ENCODE measurements at places on chromosomes 4 and X. TPM values are rescaled to one million over a fixed set of nuclear protein-coding genes. Genes with fewer than 3 reads are reported as not detected.

PYURF gene
- polyA plus RNA-seq = 114 TPM

NDUFC1 gene
- 102 TPM for polyA plus RNA-seq

RGN gene
- 34.2 TPM for polyA plus RNA-seq

TRMT2B gene
- 11.5 TPM for polyA plus RNA-seq

ERCC6L gene
- polyA plus RNA-seq = 4.4 TPM

- DNase-seq = no peak
Measured at GRCh38 chr4:83486457-83487129, 1.7 kb upstream of the ABRAXAS1 start.

GRCh38 chr4:168421671-168422070 lies 58.6 kb downstream of the DDX60L start:
- no peak for DNase-seq

DNA sequence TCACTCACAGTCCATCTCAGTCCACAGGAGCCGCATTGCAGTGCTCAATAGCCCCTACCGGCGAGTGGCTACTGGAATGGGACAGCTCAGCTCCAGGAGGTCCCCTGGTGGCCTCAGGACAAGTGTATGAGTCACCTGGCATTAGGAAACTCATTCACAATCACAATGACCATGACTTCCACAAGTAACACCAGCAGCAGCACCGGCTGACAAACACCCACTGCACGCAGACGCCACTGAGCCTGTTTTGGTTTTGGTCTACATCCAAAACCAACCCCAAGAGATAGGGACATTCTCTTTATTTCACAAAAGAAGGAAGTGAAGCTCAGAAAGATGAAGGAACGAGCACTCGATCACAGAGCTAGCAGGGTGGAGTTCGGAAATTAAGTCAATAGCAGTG lies 8.1 kb downstream of the JAKMIP1 start:
- no peak for DNase-seq

DNA sequence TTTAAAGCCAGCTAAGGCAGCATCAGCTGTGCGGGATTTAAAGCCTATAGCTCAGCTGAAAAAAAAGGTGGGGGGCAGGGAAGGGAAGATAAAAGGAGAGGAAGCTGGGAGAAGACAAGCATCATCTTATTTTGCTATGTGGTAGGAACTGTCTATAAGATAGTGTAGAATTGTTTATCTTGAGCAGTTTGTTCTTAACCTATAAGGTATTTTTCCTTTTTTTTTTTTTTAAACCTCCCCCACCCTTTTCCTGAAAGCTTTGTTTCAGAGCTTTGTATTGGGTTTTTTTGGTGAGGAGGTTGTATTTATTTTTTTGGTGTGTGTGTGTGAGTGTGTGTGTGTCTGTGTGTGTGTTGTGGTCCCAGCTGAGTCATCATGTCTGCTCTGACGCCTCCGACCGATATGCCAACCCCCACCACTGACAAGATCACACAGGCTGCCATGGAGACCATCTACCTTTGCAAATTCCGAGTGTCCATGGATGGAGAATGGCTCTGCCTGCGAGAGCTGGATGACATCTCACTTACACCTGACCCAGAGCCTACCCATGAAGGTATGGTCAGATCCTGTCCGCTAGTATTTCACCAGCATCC lies 531 bp downstream of the RUFY3 start:
- no peak for DNase-seq

- no peak for DNase-seq
Measured at GRCh38 chrX:48998391-48998790, 3.7 kb downstream of the GRIPAP1 start.

DNA sequence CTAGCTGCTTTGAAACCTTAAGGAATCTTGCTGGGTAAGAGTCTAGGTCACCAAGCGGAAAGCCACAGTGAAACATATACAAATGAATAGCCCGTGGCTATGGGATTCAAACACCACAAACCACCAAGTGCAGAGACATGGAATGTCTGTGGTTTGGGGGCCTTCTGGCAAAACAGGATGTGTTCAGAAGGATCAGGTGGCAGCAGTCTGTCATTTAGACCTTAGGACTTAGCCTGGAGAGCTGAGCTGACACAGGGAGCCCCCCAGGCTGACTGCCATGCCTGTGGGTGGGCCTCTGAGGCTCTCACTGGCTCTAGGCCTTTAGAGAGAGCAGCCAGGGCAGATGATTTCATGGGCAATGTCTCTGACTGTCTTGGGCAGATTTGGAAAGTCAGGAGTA lies 225.6 kb downstream of the FBXW7 start:
- DNase-seq = no peak

DNA sequence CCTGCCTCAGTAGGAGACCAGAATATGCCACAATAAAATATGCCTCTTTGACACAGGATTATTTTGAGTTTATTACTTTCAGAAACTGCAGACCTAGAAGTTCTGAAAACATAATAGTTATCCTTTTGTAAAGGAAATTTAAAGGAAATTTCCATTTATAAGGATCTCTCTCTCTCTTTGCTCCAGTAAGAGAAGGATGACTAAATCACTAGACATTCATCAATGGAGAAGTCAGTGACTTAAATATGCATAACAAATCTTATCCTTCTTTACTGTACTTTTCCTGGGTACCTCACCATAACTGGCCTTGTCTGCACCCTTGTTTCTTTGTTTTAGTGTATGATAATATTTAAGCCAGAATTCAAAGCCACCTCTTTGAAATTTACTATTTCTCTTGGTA lies 28.3 kb upstream of the OPHN1 start:
- DNase-seq = no peak

DNA sequence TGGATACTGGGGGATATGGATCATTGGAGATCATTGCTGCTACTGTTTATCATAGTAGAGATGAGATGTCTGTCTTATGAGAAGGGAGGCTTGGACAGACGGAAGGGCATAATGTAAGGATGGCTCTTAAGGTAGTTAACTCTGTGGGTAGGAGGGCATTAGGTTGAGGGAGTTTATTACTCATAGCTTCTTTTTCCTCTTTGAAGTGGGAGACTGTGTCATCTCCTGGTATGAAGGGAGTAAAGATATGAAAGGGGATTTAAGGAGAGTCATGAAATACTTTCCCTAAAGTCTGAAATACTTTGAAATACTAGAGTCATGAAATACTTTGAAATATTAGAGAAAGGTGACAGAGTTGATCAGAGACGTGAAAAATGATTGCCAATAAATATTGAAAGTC lies 255.5 kb upstream of the PITX2 start:
- no peak for DNase-seq

DNA sequence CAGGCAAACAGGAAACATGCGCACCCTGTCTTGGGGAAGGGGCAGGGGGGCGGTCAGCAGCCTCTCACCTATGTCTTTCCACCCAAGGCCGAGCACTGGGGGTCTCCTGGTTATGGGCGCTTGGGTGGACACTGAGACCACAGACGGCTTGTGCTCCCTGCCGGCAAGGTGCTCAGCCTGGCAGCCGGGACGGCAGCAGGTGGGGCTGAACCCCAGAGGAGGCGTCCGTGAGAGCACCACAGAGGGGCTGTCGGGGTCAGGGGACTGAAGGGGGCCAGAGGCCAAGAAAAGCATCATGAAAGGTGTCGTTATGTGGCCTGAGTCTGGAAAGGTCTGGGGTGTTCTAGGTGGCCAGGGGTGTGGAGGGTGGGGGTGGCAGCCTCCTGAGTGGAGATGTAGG lies 19.6 kb downstream of the DOK7 start:
- DNase-seq = no peak

DNA sequence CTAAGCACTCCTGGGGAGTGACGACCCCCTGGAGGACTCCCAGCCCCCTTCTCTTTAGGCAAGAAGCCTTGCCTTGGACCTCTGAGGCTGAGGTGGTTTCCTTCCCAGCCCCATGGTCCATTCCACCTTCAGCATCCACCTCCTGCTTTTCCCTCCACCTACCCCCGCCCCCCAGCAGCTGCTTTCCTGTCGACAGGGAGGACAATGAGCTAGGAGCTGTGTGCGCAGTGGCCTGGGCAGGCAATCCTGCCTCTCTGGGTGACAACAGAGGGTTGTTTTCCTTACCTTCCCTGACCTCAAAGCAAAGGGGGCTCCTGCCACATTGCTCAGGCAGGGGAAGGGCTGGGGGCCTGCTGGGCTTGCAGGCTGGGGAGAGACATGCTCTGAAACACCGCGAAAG lies 123.5 kb downstream of the BCOR start:
- no peak for DNase-seq

GRCh38 chrX:153596981-153597750 lies 1.8 kb downstream of the CCNQ start:
- no peak for DNase-seq

Measured in right renal pelvis (tissue), 4 donors.